ENCODE measurements at places on chromosomes 5 and 9.

GRCh38 chr5:55231029-55231918 is 2.1 kb downstream of the CCNO start:
- H3K4me3 ChIP-seq, result no peak overlapping the region
- peak; percentile 38 for DNase-seq
- no peaks in the 10 kb centered on the region for H3K36me3 ChIP-seq
- H3K4me1 ChIP-seq, result peaks cover 11% of the 10 kb centered on the region

- DNase-seq, result no peak
- H3K27ac ChIP-seq, result no peak overlapping the region
- no peaks in the 10 kb centered on the region for H3K27me3 ChIP-seq
- H3K36me3 ChIP-seq, result no peaks in the 10 kb centered on the region
Measured at GRCh38 chr9:5801739-5802113, 31.2 kb downstream of the ERMP1 start.

DNA sequence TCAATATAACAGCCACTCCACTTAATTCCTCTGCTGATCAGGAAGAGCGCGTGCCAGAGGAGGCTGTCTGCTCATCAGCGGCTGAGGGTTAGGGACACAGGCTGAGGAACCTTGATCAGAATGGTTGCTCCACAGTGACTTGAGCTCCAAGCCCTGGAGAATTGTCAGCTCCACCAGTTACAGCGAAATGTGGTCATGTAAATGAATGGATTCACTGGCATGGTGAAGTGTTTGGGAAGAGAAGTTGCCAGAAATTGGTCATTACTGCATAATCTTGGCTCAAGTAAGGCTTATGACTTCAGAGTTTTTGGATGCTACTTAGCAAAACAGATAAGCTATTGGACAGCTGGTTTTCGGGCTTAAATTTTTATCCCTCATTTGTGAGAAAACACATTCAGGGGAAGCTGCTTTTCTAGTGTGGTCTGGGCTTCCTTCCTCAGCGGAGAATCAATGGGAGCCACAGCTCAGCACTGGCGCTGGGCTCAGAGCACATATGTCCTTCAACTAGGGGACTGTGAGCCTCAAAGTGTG is 65.0 kb downstream of the PRRT1B start:
- H3K4me3 ChIP-seq, result no peak overlapping the region
- DNase-seq, result no peak
- H3K27ac ChIP-seq, result peak overlapping the region; percentile 13
- H3K36me3 ChIP-seq, result peaks cover under 1% of the 10 kb centered on the region
- H3K27me3 ChIP-seq, result no peaks in the 10 kb centered on the region

- no peaks in the 10 kb centered on the region for H3K36me3 ChIP-seq
- H3K27me3 ChIP-seq, result no peaks in the 10 kb centered on the region
- no peak overlapping the region for H3K4me3 ChIP-seq
- no peak for DNase-seq
Measured at GRCh38 chr5:75018805-75019587, 33.4 kb downstream of the GCNT4 start.

GRCh38 chr5:123429221-123429954 is 6.2 kb upstream of the CEP120 start:
- no peaks in the 10 kb centered on the region for H3K36me3 ChIP-seq
- H3K4me1 ChIP-seq, result no peaks in the 10 kb centered on the region
- DNase-seq, result no peak
- no peak overlapping the region for H3K4me3 ChIP-seq

- H3K27ac ChIP-seq, result no peak overlapping the region
- no peaks in the 10 kb centered on the region for H3K36me3 ChIP-seq
- no peak overlapping the region for H3K4me3 ChIP-seq
- H3K4me1 ChIP-seq, result peaks cover 2% of the 10 kb centered on the region
- H3K27me3 ChIP-seq, result no peaks in the 10 kb centered on the region
- DNase-seq, result peak; percentile 11
Measured at GRCh38 chr9:1538301-1538700, 476.8 kb upstream of the SMARCA2 start.

- DNase-seq, result no peak
- no peaks in the 10 kb centered on the region for H3K4me1 ChIP-seq
- no peak overlapping the region for H3K27ac ChIP-seq
- H3K27me3 ChIP-seq, result no peaks in the 10 kb centered on the region
Measured at GRCh38 chr9:121683652-121684051, 32.2 kb downstream of the DAB2IP start.

- no peak for DNase-seq
- H3K27ac ChIP-seq, result no peak overlapping the region
- peaks cover 8% of the 10 kb centered on the region for H3K27me3 ChIP-seq
- H3K4me3 ChIP-seq, result no peak overlapping the region
- H3K36me3 ChIP-seq, result no peaks in the 10 kb centered on the region
- H3K4me1 ChIP-seq, result peaks cover 5% of the 10 kb centered on the region
Measured at GRCh38 chr5:1135696-1136525, 24.0 kb upstream of the SLC12A7 start.

GRCh38 chr9:128193469-128194096 is 2.2 kb upstream of the CIZ1 start:
- H3K36me3 ChIP-seq, result peaks cover 9% of the 10 kb centered on the region
- no peak overlapping the region for H3K4me3 ChIP-seq
- no peaks in the 10 kb centered on the region for H3K27me3 ChIP-seq
- no peak for DNase-seq
- H3K4me1 ChIP-seq, result peaks cover 5% of the 10 kb centered on the region

GRCh38 chr5:73644385-73644963 is 18.5 kb downstream of the ARHGEF28 start:
- DNase-seq, result no peak
- H3K27me3 ChIP-seq, result no peaks in the 10 kb centered on the region
- H3K4me1 ChIP-seq, result no peaks in the 10 kb centered on the region
- no peak overlapping the region for H3K4me3 ChIP-seq

DNA sequence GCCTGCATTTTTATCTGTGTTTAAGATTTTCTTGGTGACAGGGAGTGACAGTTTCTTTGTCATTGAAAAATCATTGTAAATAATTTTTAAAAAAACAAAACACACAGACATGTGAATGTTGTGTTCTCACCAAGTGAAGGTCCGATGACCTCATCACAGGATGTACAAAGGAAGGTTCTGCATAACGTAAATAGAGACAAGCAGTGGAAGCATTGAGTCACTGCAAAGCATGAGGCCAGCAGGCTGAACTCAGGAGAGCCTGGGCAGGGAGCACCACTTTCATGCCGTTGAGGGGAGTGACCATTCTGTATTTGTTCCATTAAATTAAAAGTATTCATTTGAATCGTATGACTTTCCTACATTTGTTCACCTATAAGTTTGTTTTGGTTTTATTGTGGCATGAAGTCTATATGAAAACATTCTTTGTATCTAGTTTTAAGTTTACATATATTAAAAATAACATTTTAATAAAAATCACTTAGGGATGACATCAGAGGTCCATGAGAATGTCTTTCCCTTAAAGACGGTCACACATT is 70.4 kb upstream of the TLE1 start:
- H3K4me1 ChIP-seq, result peaks cover 1% of the 10 kb centered on the region
- no peak for DNase-seq
- no peaks in the 10 kb centered on the region for H3K36me3 ChIP-seq
- H3K4me3 ChIP-seq, result no peak overlapping the region
- H3K27me3 ChIP-seq, result no peaks in the 10 kb centered on the region

DNA sequence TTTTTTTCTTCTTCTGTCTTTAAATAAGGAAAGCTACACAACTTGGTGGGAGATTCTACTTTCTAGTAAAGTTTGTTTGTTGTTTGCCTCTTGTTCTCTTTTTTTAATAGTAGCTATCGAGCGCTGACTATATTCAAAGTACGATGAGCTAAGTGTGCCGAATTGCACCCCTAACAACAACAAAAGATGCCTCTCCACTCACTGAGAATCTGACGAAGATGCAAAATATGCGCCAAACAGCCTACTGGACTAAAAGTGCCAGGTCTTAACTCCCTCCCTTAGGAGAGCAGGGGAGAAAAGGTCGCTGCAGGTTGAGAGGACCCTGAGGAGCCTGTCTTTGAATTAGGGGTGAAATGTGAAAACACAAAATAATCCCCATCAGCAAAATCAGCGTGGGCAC is 713.8 kb upstream of the WWC1 start:
- no peak for DNase-seq
- H3K4me1 ChIP-seq, result peaks cover 4% of the 10 kb centered on the region
- no peaks in the 10 kb centered on the region for H3K36me3 ChIP-seq
- no peak overlapping the region for H3K27ac ChIP-seq

- no peak overlapping the region for H3K4me3 ChIP-seq
- peaks cover 4% of the 10 kb centered on the region for H3K4me1 ChIP-seq
- no peaks in the 10 kb centered on the region for H3K36me3 ChIP-seq
- no peak overlapping the region for H3K27ac ChIP-seq
- no peak for DNase-seq
Measured at GRCh38 chr5:149172709-149173505, 31.6 kb downstream of the ABLIM3 start.

All from neuronal stem cell (in vitro differentiated cells).